ENCODE measurements at places on chromosomes 5 and 9.

- H3K4me3 ChIP-seq: no peak overlapping the region
- no peaks in the 10 kb centered on the region for H3K36me3 ChIP-seq
- H3K27me3 ChIP-seq: no peaks in the 10 kb centered on the region
- no peak for DNase-seq
- no peaks in the 10 kb centered on the region for H3K4me1 ChIP-seq
These were observed 48.2 kb downstream of the OXCT1 start for GRCh38 chr5:41822036-41822435.

GRCh38 chr9:25733336-25733982 is 55.2 kb upstream of the TUSC1 start:
- H3K27ac ChIP-seq: no peak overlapping the region
- H3K4me1 ChIP-seq: no peaks in the 10 kb centered on the region
- DNase-seq: no peak
- H3K36me3 ChIP-seq: no peaks in the 10 kb centered on the region
- H3K4me3 ChIP-seq: no peak overlapping the region

GRCh38 chr5:171131497-171131896 is 177.6 kb upstream of the TLX3 start:
- no peaks in the 10 kb centered on the region for H3K27me3 ChIP-seq
- no peaks in the 10 kb centered on the region for H3K4me1 ChIP-seq
- H3K27ac ChIP-seq: no peak overlapping the region
- H3K4me3 ChIP-seq: no peak overlapping the region
- no peak for DNase-seq
- no peaks in the 10 kb centered on the region for H3K36me3 ChIP-seq

DNA sequence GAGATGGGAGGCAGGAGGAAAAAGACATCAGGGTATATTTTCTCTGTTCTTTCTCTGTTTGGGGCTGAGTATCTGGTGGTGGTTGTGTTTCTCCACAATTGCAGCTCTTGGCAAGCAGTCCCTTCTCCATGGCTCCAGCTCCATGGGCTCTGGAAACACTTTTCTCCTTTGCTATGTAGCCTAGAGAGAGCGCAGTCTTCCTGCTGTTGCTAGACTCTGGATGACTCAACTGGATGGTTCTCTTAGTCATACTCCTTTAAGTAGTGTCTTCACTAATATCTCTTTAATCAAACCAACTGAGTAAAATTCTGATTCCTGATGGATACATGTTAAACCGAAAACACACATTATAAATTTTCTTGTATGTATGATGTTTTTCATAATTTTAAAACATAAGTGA is 3.3 kb upstream of the PLGRKT start:
- H3K4me3 ChIP-seq: no peak overlapping the region
- no peak for DNase-seq
- peaks cover 19% of the 10 kb centered on the region for H3K4me1 ChIP-seq
- peaks cover under 1% of the 10 kb centered on the region for H3K36me3 ChIP-seq

- H3K27ac ChIP-seq: no peak overlapping the region
- H3K27me3 ChIP-seq: no peaks in the 10 kb centered on the region
- H3K36me3 ChIP-seq: no peaks in the 10 kb centered on the region
- no peaks in the 10 kb centered on the region for H3K4me1 ChIP-seq
These were observed 75.0 kb upstream of the NEK6 start for GRCh38 chr9:124182741-124183140.

- no peak overlapping the region for H3K4me3 ChIP-seq
- no peaks in the 10 kb centered on the region for H3K27me3 ChIP-seq
- H3K27ac ChIP-seq: no peak overlapping the region
- peaks cover 31% of the 10 kb centered on the region for H3K4me1 ChIP-seq
- peaks cover 47% of the 10 kb centered on the region for H3K36me3 ChIP-seq
These were observed 178.2 kb downstream of the PAM start for GRCh38 chr5:102933316-102933715.

GRCh38 chr5:39266442-39266841 is 47.1 kb upstream of the FYB1 start:
- no peaks in the 10 kb centered on the region for H3K4me1 ChIP-seq
- H3K27me3 ChIP-seq: no peaks in the 10 kb centered on the region
- H3K27ac ChIP-seq: no peak overlapping the region
- H3K4me3 ChIP-seq: no peak overlapping the region

DNA sequence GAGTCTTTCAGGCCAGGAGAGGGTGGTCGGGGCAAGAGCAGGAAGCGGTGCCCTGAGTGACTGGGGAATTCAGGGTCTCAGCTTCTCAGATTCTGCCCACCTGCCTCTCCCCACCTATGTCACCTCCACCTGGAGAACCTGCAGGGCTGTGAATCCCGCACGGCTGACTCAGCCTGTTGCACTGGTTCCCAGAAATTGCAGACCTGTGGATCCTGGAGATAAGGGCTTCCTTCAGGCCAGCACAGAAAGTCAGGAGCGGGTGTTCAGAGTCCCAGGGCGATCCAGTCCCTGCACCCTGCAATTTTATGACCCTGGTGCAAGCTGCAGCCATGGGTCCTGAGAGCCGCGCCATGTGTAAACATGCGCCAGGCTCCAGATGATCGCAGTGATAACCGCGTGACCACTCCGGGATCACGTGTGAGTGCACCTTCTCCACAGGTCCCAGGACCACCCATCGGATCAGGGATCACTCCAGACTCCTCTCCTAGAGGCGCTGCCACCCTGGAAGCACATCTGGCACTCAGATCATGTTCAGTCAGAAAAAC is 17.8 kb downstream of the IRX4 start:
- no peaks in the 10 kb centered on the region for H3K27me3 ChIP-seq
- no peak for DNase-seq
- no peak overlapping the region for H3K4me3 ChIP-seq
- no peaks in the 10 kb centered on the region for H3K36me3 ChIP-seq
- no peak overlapping the region for H3K27ac ChIP-seq

DNA sequence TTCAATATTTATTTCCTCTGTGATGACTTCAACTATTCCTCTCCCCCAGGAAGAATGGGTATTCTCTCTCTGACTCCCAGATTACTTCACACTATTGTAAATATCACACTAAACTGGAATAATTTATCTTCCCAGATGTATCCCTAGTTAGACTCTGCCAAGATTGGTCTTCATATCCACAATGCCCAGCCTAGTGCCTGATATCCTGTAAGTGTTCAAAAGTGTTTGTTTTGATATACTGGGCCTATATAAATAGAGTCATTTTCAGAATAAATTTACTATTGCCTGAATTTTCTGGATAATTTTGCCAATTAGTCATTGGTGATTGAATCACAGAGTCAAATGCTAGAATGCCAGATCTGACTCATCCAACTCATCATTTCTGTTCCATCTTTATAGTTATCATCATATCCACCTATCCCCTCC is 143.7 kb upstream of the TNC start:
- no peaks in the 10 kb centered on the region for H3K27me3 ChIP-seq
- H3K4me3 ChIP-seq: no peak overlapping the region
- H3K36me3 ChIP-seq: no peaks in the 10 kb centered on the region
- DNase-seq: no peak
- no peak overlapping the region for H3K27ac ChIP-seq

GRCh38 chr9:22108581-22109370 is 99.7 kb upstream of the CDKN2B start:
- no peak for DNase-seq
- H3K27me3 ChIP-seq: no peaks in the 10 kb centered on the region
- H3K36me3 ChIP-seq: no peaks in the 10 kb centered on the region
- H3K27ac ChIP-seq: no peak overlapping the region
- H3K4me3 ChIP-seq: no peak overlapping the region
- H3K4me1 ChIP-seq: peaks cover 9% of the 10 kb centered on the region

DNA sequence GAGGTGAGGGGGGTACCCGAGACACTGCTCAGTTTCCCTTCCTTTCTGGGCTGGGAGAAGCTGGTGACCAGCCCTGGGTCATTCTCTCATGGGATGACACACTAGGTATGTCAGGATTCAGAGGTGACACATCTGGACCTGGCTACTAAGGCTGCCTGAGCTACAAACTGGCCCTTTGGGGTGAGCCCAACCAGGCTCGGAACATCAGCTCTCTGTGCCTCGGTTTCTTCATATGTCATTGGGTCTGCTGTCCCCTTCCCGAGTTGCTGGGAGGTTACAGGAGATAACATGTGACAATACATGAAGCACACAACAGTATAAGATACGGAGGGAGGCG is 11.8 kb downstream of the CARD19 start:
- peaks cover 38% of the 10 kb centered on the region for H3K36me3 ChIP-seq
- no peak for DNase-seq

GRCh38 chr9:32524892-32525708 is 896 bp downstream of the RIGI start:
- DNase-seq: no peak
- peaks cover 32% of the 10 kb centered on the region for H3K4me1 ChIP-seq
- H3K36me3 ChIP-seq: no peaks in the 10 kb centered on the region
- H3K4me3 ChIP-seq: peak overlapping the region; percentile 72
- H3K27ac ChIP-seq: peak overlapping the region; percentile 85
- H3K27me3 ChIP-seq: no peaks in the 10 kb centered on the region

DNA sequence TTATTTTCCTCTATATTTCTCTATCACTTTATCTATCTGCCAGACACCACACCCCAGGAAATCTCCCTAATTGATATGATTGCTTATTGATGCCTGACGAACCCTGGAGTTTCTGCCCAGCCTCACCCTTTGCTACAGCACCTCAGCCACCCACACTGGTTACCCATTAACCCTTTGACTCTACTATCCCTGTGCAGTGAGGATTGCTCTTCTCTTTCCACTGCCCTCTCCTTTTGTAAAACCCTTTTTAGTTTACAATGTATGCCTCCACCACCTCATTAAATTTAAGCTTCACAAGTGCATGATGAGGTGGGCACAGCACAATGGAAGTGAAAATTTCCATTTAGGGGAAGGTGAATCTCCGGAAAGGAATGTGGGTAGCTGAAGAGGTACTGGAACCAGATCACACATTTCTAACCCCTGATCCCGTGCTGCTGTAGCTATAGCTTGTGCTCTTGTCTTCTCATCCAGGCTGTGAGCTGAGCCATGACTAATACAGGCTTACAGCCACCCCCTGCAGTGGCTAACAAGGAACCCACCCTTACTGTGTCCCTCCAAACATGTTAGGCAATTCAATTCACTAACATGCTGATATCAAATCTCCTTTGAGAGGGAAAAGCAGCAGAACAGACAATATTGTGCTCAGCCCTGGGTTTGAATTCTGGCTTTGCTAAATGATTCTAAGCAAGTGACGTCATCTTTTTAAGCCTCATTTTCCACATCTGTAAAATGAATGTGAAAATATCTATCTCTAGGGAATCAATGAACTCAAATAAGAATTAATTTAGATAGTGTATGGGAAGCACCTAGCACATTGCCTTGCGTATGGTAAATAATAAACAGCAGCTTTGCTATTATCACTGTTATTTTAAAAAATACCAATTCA is 186.9 kb upstream of the TRIM32 start:
- H3K27me3 ChIP-seq: no peaks in the 10 kb centered on the region
- no peak for DNase-seq
- H3K4me3 ChIP-seq: no peak overlapping the region
- no peaks in the 10 kb centered on the region for H3K36me3 ChIP-seq

DNA sequence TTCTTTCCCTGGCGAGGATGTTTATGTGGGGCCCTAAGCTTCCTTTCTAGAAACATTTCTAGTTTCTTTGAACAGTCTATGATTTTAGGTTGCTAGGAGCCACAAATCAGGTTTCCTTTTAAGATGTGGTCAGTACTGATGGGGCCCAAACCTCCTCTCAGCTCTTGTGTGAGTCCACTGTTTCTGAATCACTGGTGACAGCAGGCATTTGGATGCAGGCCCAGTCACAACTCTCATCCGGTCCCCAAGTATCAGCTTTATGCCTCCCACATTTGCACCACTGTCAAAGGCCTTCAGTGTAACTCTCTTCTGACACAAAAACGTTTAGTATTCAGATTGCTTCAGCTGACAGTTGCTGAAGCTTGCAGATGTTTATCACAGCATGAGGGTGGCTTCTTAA is 7.8 kb downstream of the DMRT2 start:
- no peaks in the 10 kb centered on the region for H3K36me3 ChIP-seq
- DNase-seq: no peak
- no peak overlapping the region for H3K4me3 ChIP-seq
- no peaks in the 10 kb centered on the region for H3K4me1 ChIP-seq
- H3K27ac ChIP-seq: no peak overlapping the region
- peaks cover 47% of the 10 kb centered on the region for H3K27me3 ChIP-seq

- H3K27me3 ChIP-seq: no peaks in the 10 kb centered on the region
- DNase-seq: no peak
- H3K4me1 ChIP-seq: no peaks in the 10 kb centered on the region
- no peak overlapping the region for H3K27ac ChIP-seq
These were observed 310.4 kb downstream of the GADD45G start for GRCh38 chr9:89915187-89915586.

- H3K27ac ChIP-seq: no peak overlapping the region
- H3K4me3 ChIP-seq: no peak overlapping the region
- no peaks in the 10 kb centered on the region for H3K27me3 ChIP-seq
- no peaks in the 10 kb centered on the region for H3K36me3 ChIP-seq
These were observed 14.7 kb downstream of the SIL1 start for GRCh38 chr5:139183502-139183901.

- peaks cover 34% of the 10 kb centered on the region for H3K36me3 ChIP-seq
- no peaks in the 10 kb centered on the region for H3K4me1 ChIP-seq
- H3K4me3 ChIP-seq: no peak overlapping the region
- no peak overlapping the region for H3K27ac ChIP-seq
These were observed 25.5 kb downstream of the OTULINL start for GRCh38 chr5:14607104-14607503.

DNA sequence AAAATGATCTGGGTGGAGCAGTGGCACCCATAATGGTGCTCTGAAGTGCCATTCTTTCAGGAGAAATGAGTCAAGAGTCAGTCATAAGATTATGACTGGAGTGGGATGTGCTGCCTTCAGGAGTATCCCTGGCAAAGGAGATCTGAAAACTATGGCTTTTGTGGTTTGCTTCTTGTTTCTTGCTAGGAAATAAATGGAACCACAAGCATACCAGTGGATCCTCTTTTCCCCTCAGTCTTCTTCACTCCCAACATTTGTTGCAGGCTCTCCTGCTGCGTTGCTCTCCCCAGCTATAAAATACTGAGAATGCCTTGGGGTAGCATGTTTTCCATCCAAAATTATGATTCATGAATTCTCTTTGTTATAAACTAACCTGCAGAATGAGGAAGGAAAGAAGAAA is 199.1 kb downstream of the NNT start:
- no peak for DNase-seq
- H3K27ac ChIP-seq: no peak overlapping the region
- no peak overlapping the region for H3K4me3 ChIP-seq
- H3K4me1 ChIP-seq: no peaks in the 10 kb centered on the region
- no peaks in the 10 kb centered on the region for H3K36me3 ChIP-seq
- H3K27me3 ChIP-seq: no peaks in the 10 kb centered on the region

GRCh38 chr5:96148376-96148775 is 186.7 kb upstream of the ELL2 start:
- H3K36me3 ChIP-seq: no peaks in the 10 kb centered on the region
- DNase-seq: no peak
- H3K4me1 ChIP-seq: no peaks in the 10 kb centered on the region
- H3K4me3 ChIP-seq: no peak overlapping the region
- no peak overlapping the region for H3K27ac ChIP-seq

DNA sequence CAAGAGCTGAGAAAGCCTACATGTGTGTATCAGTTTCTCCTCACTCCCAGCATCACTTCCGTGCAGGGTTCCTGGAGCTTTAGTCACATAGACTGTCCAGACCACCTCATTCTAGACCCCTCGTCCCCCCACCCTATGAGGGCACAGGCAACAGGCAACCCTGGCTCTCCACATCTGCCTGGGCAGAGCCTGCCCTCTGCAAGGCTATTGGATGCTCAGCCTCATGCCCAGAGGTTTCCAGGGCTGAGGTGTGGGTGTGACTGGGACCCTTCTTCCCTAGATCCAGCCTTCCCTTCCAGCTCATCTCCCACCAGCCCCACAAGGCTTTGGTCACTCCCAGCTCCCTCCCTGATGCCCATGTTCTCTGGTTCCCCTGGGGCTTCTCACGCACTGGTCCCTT is 161.4 kb downstream of the PAX5 start:
- H3K36me3 ChIP-seq: no peaks in the 10 kb centered on the region
- DNase-seq: no peak
- H3K4me3 ChIP-seq: no peak overlapping the region

- H3K36me3 ChIP-seq: no peaks in the 10 kb centered on the region
- H3K4me1 ChIP-seq: peaks cover 31% of the 10 kb centered on the region
- no peak overlapping the region for H3K4me3 ChIP-seq
- no peak for DNase-seq
These were observed 14.1 kb downstream of the ADRB2 start for GRCh38 chr5:148840531-148840930.
